Choroid plexus epithelial cell (primary cell): ENCODE measurements at places on chromosomes 12 and 14.

DNA sequence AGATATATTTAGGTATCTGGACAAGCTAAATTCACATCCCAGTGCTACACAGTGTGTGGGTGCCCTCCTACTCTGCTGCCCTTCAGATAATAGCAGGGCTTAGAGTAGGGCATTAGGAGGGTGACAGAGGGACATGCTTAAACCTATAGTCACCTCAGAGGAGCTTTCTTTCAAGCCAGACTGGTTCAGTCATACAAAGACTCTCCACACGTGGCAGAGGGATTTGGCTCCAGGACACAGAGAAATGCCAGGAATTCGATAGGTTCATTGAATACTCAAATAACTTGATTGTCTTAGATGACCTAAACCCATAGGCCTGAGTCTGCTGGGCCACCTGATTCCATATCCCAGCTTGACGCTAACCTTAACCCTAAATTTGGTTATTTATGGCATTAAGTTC is 163.5 kb downstream of the TPH2 start:
- no peak for DNase-seq

- peak; percentile 11 for DNase-seq
Observed at GRCh38 chr14:26190646-26191045, 407.2 kb downstream of the NOVA1 start.

DNA sequence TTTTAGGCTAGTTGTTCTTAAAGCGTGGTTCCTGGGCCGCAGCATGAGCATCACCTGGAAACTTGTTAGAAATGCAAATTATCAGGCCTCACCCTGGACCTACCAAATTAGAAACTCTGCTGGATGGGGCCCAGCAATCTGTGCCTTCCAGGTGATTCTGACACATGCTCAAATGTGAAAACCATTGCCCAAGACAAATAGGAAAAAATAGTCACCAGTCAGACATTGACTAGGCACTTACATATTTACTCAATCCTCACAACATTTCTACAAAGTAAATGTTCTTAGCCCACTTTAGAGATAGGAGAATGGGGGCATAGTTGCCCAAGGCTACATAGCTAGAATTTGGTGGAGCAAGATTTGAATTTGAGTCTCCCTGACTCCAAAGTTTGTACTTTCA is 3.3 kb downstream of the CELA1 start:
- DNase-seq: no peak

GRCh38 chr14:69664865-69665526 is 53.6 kb downstream of the SUSD6 start:
- no peak for DNase-seq

GRCh38 chr12:47808050-47808449 is 11.7 kb downstream of the HDAC7 start:
- DNase-seq: peak; percentile 71

GRCh38 chr14:65213316-65213715 is 111.0 kb upstream of the MAX start:
- DNase-seq: peak; percentile 51

DNA sequence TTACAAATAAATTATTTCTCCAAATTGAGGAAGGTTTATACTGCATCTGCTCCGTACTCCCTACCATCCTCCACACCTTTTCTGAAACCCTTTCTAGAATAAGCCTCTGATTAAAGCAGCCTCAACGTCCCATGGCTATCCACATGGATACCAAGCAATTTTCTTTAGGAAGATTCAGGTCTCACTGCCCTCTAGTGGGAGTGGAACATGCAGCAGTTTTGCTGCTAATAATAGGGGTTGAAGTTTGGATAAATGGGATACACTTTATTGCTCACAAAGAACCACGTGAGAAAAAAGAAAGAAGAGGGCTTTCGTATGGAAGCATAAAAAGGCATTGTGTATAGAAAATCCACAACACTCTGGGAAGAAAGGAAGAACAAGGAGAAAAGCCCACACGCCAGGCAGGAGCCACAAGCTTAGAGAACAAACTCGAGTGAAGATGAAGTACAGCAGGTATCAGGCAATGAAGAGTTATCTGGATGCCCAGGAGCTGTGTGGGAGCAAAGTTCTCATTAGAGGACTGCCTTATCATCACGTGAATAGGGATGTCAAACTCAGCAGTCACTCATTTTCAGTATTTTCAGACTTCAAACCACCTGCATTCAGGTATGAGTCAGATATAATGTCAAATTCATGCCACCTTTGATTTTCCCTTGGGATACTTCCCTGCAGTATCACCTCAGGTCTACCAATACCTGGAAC is 45.8 kb downstream of the CCER1 start:
- DNase-seq: peak; percentile 77

GRCh38 chr14:79571366-79571765 is 639.9 kb downstream of the DIO2 start:
- DNase-seq: peak; percentile 35

DNA sequence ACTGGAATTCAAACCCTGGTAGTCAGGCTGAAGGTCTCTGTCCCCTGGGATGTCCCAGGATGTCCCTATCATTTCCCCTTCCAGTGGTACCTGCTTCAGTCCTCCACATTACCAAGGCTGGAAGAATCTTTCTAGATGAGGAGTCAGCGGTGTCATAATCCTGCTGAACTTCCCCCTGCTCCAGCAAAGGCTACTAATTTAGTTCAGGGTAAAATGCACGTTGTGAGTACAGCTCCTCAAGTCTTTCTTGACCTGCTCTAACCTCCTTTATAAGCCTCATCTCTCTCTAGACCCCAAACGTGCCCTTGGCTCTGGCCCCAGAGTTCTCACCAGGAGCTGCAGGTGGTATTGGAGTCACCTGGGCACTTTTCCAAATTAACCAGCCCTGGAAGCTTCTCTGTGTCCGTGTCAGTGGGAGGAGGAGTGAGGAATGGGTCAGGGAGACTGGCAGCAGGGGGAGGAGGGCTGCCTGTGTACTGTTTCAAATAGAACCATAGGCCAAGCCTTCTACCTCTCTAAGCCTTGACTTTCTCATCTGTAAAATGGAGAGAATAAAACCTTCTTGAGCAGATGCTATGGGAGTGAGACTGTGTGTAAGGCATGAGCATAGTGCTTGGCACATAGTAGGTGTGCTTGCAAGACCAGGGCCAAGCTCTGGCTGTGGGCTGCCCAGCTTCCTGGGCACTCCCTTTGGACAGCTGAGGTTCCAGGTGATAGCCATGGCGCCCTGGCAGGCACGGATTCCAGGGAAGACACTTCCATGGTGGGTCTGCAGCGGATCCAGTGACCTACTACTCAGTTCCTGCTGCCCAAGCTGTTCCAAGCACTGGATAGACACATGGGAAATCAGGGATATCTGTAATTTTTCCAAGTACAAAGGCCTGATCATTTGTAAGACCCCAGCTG is 24.5 kb downstream of the ASB2 start:
- no peak for DNase-seq

DNA sequence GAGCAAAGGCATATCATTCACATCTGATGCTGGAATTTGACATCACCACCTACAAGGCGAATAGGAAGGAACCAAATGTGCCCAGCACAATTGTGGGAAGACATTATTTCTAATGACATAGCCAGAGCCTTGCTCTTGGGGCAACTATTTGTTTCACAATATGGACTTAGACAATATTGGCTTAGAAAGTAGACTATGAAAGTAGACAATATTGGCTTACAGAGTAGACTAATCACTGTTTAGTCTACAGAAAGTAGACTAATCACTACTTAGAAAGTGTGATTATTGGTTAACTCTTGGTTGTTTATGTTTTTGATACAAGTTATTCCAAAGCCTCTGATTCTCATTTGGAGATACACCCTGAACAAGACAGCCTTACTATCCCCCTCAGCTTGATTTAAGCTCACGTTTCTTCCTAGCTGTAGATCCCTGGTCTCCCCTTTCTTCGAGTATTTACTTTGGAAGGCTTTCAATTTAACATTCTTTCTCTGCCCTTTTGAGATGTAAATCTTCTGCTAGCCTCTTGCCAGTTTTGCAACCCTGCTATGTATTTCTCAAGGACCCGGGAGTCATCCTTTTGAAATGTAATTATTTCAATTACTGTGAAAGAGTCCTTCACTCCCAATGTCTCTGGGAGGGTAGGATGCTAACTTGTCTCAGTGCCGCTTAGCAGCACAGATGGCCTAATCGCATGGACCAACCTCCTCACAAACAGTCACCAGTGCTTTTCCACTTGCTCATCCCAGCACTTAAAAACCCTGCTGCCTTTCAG is 843.2 kb downstream of the GALC start:
- DNase-seq: peak; percentile 1

DNA sequence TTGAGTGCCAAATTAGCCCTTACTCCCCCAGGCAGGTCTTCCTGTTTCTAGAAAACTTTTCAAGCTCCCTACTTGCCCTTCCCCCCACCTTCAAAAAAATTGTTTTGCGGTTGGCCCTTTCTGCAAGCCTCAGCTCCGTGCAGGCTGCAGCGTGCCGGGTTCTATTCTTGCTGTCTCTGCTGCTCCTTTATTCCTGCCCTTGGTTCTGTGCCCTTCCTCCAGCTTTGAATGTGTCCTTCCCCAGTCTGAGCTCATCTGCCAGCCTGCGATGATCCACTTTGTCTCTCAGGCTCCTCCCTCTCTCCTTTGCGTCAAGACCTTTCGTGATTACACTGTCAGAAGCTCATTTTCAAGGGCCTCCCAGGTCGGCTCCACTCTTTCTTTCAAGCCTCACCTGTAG is 98.6 kb downstream of the IRF2BPL start:
- DNase-seq: no peak

GRCh38 chr12:124938108-124938507 is 23.7 kb upstream of the UBC start:
- DNase-seq: no peak

GRCh38 chr14:93173943-93174395 is 10.7 kb downstream of the MOAP1 start:
- peak; percentile 64 for DNase-seq

- no peak for DNase-seq
Observed at GRCh38 chr12:29240441-29240840, 91.4 kb downstream of the FAR2 start.

DNA sequence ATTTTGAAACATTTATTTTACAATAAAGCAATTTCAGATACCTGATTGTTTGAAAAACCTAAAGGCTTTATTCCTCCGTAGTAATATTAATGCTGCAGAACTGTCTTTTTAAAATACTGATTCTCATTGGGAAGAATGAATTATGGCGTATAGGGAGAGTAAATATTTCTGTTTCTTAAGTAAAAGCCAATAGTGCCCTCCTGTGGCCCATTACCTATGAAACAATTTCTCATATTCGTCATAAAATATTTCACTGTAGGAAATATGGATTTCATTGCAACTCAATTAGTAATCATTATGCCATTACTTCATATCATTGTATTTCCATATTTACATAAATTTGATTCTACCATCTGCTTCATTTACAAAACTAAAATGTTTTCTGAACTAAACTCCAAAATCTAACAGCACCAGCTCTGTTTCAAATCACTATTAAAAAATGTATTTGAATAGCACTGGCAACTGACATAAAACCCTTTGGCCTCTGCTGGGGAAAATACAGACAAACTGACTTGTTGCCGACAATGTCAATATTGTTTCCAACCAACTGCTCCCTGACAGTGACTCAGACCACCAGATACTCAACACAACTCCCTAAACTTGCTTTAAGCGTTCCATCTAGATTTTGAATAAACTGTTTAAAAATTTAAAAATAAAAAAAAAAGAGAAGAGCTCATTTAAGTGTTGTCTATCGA is 290.3 kb downstream of the NAV3 start:
- DNase-seq: peak; percentile 86

GRCh38 chr14:68476212-68477109 is 316.4 kb downstream of the ZFP36L1 start:
- DNase-seq: peak; percentile 98

GRCh38 chr12:24537083-24537860 is 411.6 kb downstream of the BCAT1 start:
- DNase-seq: peak; percentile 49
